ENCODE measurements at places on chromosomes 6 and 20.
A peak's percentile ranks its signal among the peaks of the same experiment; 100 is the strongest.

GRCh38 chr6:2990248-2990931 lies 9.3 kb upstream of the NQO2 start:
- DNase-seq, result no peak

GRCh38 chr6:170208182-170208601 lies 82.7 kb downstream of the DLL1 start:
- no peak for DNase-seq

GRCh38 chr6:34671367-34671766 lies 25.2 kb downstream of the ILRUN start:
- no peak for DNase-seq

DNA sequence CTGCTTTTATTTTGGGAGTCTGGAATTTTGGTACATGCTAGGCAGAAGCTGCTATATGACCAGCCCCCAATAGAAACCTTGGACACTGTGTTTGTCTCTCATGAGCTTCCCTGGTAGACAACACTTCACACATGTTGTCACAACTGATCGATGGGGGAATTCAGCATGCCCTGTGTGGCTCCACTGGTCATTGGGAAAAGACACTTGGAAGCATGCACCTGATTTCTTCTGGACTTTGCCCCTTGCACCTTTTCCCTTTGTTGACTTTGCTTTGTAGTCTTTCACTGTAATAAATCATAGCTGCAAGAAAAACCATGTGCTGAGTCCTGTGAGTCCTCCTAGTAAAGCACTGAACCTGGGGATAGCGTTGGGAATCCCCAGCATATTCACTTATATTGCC lies 7.9 kb upstream of the WFDC10A start:
- DNase-seq, result no peak

DNA sequence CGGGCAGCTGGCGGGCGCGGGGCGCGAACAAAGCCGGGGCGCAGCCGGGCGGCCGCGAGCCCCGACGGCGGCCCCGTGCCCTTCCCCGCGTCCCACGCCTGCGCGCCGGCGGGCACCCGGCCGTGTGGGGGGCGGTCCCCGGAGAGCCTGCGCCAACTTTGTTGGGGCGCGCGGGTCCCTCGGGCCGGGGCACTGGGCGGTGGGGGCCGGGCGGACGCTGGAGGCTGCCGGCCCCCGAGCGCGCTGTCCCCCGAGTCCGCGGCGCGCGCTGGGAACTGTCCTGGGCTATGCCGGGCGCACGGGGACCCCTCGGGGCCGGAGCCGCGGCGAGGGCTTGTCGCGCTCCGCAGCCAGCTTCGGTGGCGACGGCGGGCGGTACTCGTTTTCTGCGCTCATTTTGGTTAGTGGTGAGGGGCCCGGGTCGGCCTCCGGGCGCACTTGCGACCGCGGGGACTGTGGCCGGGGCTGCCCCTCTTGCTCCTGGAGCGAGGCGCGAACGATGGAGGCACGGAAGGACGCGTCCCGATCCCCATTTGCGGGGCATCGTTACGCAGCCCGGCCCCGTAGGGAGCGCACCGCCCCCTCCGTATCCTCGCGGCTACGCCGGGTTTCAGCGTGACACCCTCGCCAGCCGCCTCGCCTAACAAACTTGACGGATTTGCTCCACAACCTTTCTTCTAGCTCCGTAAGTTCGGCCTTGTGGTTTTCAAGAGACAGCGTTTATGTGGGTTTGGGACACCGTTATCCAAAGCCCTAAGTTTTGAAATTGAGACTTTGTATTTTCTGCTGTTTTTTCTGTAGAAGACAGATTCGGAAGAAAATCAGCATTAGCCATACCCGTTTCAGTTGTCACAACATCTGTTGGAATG lies 622 bp downstream of the SS18L1 start:
- peak; percentile 86 for DNase-seq

GRCh38 chr20:43294031-43294430 lies 104.3 kb upstream of the PTPRT start:
- no peak for DNase-seq

- no peak for DNase-seq
Measured at GRCh38 chr6:78089531-78089930, 436.7 kb downstream of the MEI4 start.

DNA sequence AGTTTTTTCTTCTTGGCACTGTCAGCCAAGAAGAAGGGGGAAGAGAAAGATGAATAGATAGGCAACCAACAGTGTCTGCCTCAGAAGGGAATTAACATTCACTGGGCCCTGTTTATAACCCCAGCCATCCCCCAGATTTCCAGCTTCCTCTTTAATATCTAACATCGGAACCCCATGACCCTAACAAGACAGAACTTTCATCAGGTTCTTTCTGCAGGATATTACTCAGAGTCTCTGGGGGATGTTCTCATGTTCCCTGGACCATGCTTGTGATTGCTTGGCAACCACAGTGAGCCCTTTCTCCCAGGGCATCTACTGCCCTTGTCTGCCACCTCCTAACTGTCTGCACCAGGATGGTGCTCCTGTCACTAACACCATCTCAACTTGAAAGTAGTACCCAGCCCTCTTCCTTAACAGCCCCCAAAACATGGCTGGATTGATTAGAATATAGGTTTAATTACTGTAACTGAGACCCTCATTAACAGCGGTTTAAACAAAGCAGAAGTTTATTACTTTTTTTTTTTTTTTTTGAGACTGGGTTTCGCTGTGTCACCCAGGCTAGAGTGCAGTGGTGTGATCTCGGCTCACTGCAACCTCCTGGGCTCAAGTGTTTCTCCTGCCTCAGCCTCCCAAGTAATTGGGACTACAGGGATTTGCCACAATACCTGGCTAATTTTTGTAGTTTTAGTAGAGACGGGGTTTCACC lies 12.0 kb upstream of the PTPN1 start:
- DNase-seq, result no peak

- DNase-seq, result no peak
Measured at GRCh38 chr6:20211037-20211940, 980 bp downstream of the MBOAT1 start.
